ENCODE measurements at places on chromosomes 16 and 17. TPM values are rescaled to one million over a fixed set of nuclear protein-coding genes. Genes with fewer than 3 reads are reported as not detected.

Gene CFAP119
- total RNA-seq, result 7.4 TPM

Gene PPP1R27
- 0.35 TPM for total RNA-seq

Gene CTRB1
- not detected for total RNA-seq

Gene GUCY2D
- 0.34 TPM for total RNA-seq

Gene HOXB4
- total RNA-seq, result 34.4 TPM

Gene ETV4
- 5.6 TPM for total RNA-seq

Gene CDH13
- total RNA-seq, result 0.80 TPM

Gene MPO
- not detected for total RNA-seq

Gene ZNF213
- total RNA-seq, result 13.4 TPM

Gene POLR2A
- 204 TPM for total RNA-seq

Gene ZP2
- total RNA-seq, result not detected

Gene BTBD17
- total RNA-seq, result not detected

Gene VTN
- 0.50 TPM for total RNA-seq

Gene MYCBPAP
- total RNA-seq, result 5.1 TPM

Gene NT5M
- total RNA-seq, result 7.1 TPM

Gene SLC6A2
- 0.18 TPM for total RNA-seq

Gene JPH3
- total RNA-seq, result 15.4 TPM

Gene KRT31
- total RNA-seq, result not detected

Gene C1QTNF8
- total RNA-seq, result 0.20 TPM

Gene ZNF263
- 45.5 TPM for total RNA-seq

Gene AXIN2
- 87.8 TPM for total RNA-seq

Gene SLX4
- 11.1 TPM for total RNA-seq

Gene C17orf78
- total RNA-seq, result not detected

Gene SKAP1
- total RNA-seq, result 3.4 TPM

Gene TBC1D3I
- 0.80 TPM for total RNA-seq

Gene HEATR9
- total RNA-seq, result not detected

Gene PSKH1
- 44.5 TPM for total RNA-seq

Gene TBC1D3G
- total RNA-seq, result not detected

Gene GGA2
- 98.7 TPM for total RNA-seq

Gene DHX40
- total RNA-seq, result 50.3 TPM

Gene MYOCD
- 13.0 TPM for total RNA-seq

Gene PKMYT1
- total RNA-seq, result 21.8 TPM

Gene SOX8
- total RNA-seq, result 6.0 TPM

Gene NPB
- 1.7 TPM for total RNA-seq

Gene PRSS53
- 4.0 TPM for total RNA-seq

Gene TBX4
- total RNA-seq, result 54.2 TPM

Gene SHISA9
- not detected for total RNA-seq

Gene RANGRF
- 25.7 TPM for total RNA-seq

Gene MT1F
- 0.66 TPM for total RNA-seq

Gene TEPSIN
- 44.6 TPM for total RNA-seq

Gene ADAD2
- not detected for total RNA-seq

Gene SHBG
- total RNA-seq, result 0.60 TPM

Gene NLRC3
- not detected for total RNA-seq

Gene RNF43
- 40.3 TPM for total RNA-seq
